OCI-M1 (cell line): ENCODE measurements at places on chromosomes 11 and 22.

- DNase-seq = no peak
Observed at GRCh38 chr11:86720546-86720945, 48.1 kb upstream of the ME3 start.

DNA sequence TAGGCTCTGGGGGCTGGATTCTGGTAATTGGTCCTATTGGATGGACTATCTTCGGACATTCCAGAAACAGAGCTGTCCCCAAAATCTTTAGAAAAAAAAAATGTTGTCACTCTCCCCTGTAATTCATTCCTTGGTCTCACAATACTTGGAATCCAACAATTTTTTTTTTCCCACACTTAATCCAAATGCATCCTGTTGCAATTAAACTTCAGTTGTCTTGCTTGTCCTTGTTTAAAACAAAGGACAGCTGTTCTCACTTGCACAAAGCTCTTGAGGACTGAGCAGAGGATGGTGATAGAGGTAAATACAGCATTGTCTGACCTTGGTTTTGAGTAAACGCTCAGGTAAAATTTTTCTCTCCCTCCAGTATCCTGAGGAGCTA is 75.3 kb downstream of the SC5D start:
- DNase-seq = no peak

- DNase-seq = no peak
Observed at GRCh38 chr22:36351921-36352802, 35.6 kb downstream of the MYH9 start.

GRCh38 chr11:105609341-105609781 is 512 bp upstream of the GRIA4 start:
- DNase-seq = peak; percentile 6

DNA sequence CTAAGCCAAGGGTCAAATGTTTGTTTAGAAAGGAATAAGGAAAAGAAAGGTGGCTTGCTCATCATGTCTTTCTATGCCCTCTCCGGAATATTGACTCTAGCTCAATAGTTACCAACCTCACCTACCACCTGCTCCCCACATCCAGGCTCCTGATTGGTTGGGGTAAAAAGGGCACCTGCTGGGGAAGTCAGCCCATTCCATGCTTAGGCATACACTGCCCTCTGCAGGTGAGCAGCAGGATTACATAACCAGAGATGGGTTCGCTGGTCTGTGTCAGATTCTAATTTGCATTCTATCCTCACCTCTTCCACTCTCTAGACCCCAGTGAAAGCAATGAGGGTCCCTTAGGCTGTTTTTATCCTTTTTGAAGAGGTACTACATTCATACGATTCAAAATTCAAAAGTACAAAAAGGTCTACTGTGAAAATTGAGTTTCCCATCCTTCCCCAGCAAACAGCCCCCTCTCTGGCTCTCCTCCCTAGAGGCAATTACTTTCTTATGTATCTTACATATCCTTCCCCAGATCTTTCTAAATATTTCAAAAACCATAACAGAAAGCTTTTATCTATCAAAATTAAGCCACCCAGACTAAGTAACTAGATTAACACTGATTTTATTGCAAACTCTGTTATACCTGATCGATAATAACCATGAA is 98.0 kb upstream of the ASPHD2 start:
- DNase-seq = peak; percentile 81

DNA sequence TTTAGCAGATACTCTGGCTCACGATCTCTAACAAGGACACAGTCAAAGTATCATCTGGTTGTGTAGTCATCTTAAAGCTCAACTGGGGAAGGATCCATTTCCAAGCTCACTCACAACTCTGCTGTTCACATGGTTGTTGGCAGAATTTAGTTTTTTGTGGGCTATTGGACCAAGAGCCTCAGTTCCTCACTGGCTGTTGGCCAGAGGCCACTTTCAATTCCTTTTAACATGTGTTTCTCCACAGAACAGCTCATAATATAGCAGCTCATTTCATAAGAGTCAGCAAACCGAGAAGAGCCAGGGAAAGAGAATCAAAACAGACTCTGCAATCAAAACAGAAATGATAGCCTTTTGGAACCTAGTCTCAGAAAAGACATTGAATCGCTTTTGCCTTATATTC is 22.6 kb downstream of the IZUMO1R start:
- no peak for DNase-seq

DNA sequence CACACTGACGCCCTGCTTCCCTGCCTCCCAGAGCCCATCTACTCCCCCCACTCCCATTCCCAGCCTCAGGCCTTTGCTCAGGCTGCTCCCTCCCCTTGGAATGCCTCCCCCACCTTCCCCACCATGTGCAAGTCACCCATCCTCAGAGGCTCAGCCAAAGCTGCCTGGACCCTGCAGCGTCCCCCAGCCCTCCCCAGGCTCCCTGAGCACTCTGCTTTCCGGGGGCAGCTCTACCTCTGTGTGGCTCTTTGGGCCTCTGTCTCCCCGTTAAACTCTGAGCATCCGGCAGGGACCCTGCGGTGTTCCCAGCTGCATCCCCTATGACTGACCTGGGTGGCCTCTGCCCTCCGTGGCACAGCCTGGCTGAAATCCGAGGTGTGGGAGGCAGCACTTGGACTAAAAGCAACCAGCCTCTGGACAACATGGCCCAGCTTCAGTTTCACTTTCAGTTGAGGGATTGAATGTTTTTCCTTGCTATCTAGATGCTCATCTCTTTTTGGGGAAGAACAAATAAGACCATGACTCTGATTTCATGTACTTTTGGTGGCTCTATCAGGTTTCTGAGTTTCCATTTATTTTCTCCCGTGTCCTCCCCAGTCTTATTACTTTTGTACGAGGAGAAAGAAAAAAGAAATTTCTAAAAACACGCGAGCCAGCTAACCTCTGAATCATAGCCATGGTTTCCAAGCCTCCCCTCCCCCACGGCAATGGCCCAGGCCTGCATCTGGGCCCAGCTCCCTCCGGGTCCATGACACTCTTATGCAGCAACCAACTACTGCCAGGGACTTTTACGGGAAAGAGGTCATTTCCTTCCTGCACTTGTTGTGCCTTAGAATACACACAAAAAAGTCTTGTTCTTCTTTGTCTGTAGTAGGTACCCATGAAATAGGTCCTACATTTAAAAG is 3.8 kb downstream of the APOL3 start:
- peak; percentile 90 for DNase-seq

GRCh38 chr11:849104-849824 is 6.6 kb downstream of the TSPAN4 start:
- no peak for DNase-seq

GRCh38 chr11:77381729-77382665 is 80.5 kb upstream of the GDPD4 start:
- DNase-seq = peak; percentile 73

GRCh38 chr11:76524919-76525318 is 80.1 kb downstream of the EMSY start:
- DNase-seq = no peak

DNA sequence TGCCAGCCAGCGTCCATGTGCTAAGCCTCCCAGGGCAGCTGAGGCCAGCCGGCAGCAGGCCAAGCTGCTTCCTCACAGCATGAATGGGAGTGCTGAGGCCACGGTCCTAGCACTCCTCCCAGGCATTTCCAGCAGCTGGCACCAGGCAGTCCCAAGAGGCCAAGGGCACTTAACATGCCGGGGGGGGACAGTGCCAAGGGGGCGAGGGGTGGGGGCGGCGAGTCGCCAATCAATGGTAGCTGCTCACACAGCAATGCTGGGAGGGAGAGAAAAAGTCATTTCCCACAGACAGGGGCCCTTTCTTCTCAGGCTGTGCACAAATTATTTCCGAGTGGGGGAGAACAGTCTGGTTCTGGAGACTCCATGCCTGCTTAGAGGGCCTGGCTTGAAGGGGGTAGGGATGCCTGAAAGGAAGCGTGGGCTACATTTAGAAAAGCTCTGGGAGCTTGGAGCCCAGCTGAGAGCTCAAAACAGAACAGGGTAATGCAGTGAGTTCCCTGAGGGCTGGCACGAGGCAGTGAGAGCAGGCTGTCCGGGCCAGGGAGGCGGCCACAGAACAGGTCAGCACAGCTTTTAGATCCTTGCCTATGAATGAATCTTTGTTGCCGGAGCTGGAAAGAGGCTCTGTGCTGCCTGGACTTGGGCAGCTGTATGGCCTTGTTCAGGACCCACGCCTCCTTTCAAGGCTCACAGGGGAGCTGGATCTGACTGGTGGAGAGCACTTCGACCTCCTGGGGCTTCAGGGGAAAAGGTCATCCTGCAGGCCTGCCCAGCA is 14.4 kb upstream of the TBC1D10A start:
- no peak for DNase-seq

DNA sequence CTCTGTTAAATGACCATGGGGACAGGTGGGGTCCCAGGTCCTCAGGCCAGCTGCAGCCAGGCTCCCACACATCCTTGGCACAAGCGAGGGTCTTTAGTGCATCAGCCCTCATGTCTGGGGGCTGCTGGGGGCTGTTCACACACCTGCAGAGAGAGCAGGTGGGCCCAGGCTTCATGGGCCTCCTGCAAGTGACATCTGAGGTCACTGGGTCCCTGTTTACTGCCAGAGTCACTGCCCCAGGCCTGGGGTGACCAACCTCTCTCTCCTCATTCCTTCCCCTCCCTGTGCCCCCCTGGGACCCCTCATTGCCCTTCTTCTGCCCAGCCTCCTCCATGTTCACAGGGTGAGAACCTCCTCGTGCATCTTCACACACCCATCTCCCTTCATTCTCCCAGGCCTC is 92.4 kb downstream of the RTL6 start:
- no peak for DNase-seq

DNA sequence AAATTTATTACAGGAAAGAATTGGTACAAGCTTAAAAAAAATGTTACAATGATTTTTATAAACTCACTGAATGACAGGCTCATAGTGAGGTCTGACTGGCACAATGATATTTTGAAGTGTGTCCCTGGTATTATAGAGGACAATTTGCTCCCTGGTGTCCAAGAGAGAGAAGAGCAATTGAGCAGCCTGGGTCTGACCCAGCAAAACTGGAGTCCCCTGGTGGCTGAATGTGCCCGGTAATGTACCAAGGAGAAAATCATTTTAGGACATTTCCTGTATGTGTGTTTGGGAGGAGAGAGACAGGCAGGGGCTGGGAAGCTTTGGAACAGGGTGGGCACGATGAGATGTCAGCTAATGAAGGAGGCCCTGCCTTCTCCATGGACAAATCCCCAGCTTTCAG is 125.3 kb downstream of the APOL5 start:
- DNase-seq = peak; percentile 83

- DNase-seq = peak; percentile 12
Observed at GRCh38 chr11:131392528-131393255, 22.3 kb downstream of the NTM start.

GRCh38 chr22:17698948-17699347 is 60.4 kb downstream of the BCL2L13 start:
- peak; percentile 22 for DNase-seq

DNA sequence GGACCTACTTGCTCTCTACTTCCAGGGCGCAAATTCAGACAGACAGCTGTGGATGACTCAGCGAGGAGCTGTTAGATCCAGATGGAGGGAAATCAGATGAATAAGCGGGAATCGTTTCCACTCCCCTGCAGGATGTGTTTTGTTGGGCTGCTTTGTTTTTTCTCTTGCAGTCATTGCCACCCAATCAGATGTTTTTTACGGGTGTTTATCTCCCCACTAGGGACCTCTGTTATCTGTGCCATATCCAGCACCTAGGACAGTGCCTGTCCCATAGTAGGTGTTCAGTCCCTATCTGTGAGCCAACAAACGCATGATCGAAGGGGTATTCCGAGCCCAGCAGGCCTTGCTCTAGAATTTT is 51.1 kb upstream of the PARVG start:
- no peak for DNase-seq

DNA sequence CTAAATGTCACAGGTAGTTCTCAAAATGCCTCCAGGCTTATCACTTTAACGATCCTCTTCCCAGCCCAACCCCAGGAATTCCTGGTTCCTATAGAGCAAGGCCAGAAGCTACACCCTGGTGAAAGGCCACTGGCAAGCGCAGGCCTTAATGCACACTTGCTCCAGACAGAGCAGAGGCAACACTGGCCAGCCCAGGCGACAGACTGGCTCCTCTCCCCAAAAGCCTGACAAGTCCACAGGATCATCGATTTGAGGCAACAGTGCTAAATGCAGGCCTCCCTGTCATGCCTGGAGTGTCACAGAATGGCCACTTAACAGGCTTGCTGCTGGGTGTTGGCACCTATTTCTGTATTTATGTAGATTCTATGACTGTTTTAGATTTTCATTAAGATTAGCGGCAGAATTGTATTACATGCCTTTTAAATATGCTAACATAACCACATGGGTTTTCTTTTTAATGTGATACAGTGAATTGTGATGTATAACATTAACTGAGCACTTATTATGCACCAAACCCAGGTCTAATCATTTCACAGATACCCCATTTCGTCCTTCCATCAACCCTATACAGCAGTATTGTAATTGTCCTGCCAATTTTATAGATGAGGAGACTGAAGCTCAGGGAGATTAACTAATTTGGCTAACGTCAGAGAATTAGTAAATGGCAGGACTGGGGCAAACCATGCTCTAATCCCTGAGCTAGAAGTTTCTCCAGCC is 38.6 kb downstream of the PACSIN2 start:
- no peak for DNase-seq

DNA sequence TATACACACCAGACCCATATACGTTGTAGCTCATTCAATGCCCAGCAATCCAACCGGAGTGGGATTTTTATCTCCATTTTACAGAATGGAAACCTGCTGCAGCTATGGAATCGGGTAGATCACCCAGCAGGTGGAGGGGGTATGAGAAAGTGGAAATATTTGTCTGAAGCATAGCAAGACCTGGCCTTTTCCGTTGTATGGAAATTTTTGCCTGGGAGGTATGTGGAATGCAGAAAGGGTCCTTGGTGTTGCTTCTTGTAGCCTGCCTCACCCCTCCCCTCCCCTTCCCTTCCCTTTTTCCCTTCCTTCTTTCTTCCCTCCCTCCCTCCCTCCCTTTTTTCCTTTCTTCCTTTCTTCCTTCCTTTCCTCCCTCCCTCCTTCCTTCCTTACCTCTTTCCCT is 15.2 kb downstream of the TSPAN18 start:
- DNase-seq = no peak

DNA sequence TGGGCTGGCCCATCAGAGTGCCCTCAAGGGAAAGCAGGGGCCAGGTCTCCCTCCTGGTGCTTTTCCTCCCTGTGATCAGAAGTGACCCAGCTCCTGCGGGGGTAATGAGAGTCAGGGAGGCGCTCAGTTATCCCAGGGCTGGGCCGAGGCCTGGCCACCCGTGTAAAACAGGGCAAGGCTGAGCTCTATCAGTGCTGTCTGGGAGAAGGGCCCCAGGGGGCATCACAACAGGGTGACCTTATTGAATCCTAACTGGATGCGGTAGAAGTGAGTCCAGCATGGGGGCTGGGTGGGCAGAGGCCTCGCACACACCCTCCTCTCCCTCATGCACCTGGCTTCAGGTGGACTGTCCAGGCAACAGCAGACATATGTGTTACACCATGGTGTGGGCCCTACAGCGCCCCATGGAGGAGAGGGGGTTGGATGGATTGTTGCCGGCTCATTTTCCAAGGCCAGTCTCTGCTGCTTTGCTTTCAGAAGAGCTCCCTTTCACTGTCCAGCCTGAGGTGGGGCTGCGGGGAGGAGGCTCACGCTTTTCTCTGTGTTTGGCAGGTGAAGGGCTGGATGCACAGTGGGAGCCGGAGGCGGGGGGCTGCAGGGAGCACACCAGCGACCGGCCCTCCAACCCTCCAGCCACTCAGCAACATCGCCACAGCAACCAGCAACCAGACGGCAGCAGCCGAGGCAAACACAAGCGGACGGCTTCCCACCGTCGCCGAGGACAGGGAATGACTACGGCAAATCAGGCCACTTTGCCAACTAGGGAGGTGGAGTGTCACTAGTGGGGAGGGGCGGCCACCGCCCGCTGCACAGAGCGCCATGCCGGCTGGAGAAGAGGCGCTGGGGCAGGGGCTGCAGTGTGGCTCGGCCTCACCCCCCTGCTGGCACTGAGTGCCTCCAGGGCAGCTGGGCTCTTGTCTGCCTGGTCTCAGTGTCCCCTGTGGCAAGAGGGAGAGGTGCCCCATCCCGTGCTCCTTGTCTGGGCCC is 24.7 kb downstream of the GNAZ start:
- DNase-seq = no peak
